CD4-positive, alpha-beta T cell treated with Interleukin-17A for 4 hours (primary cell): ENCODE measurements at places on chromosomes 3 and 15.

DNA sequence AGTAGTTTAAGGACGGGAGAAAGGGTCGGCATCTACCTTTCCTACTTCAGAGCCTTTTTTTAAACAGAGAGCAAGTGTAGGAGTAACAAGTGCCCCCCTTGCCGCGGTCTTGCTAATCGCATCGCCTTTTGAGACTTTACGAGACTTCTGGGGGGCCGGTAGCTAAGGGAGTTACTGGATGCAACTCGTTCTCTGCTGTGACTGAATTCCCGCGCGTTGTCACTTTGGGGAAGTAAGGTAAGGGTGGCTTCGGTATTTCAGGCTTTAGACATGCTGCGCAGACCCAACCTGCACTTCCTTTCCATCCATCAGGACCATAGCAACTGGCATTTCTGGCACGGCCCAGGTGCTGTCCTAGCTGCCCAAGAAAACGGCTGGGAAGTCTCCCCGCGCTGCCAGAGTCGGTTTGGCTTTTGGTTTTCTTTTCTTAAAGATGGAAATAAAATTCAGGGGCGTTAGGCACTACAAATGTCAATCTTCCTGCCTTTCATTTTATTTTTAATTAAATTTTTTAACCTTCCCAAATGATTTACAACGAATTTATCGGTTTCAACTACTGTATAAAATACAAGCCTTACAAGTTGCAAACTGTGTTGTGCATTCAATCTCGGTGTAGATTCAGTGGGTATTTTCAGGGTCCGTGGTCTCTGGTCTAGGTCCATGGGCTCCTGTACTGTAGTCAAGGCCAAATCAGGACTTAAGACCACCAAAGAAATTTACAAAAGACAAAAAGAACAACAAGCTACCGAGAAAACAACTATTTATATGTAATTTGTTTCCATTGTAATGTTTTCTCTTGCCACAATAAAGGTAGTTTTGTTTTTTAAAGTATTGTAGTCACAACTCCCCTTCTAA lies 3.5 kb downstream of the MECOM start:
- no peak for DNase-seq

GRCh38 chr15:62071711-62072308 lies 5.0 kb downstream of the C2CD4A start:
- DNase-seq: no peak

- DNase-seq: no peak
Measured at GRCh38 chr3:177770383-177771230, 573.3 kb upstream of the TBL1XR1 start.

DNA sequence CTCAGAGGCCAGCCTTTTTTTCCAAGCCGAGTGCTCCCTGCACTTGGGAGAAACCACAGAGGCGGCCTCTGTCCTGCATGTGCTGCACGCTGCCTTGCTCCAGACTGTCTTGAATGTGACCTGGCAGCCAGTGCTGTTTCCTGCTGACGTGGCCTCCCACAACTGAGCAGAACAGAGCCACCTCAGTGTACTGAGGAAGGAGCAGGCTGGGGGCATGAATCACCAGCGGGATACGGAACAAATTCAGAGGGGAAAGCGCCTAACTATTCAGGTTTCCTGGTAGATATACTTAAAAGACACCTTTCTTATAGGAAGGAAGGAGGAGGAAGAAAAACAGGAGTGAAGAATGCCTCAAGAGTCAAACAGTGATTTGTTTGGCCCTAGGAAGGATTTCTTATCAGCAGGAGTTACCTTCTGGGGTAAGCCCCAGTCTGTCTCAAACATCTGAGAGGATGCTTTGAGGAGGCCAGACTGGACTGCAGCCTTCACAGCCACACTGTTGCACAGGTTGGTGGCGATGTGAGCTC lies 114.0 kb downstream of the FNDC3B start:
- DNase-seq: peak; percentile 65

- peak; percentile 24 for DNase-seq
Measured at GRCh38 chr15:98177966-98178592, 217.6 kb downstream of the ARRDC4 start.

DNA sequence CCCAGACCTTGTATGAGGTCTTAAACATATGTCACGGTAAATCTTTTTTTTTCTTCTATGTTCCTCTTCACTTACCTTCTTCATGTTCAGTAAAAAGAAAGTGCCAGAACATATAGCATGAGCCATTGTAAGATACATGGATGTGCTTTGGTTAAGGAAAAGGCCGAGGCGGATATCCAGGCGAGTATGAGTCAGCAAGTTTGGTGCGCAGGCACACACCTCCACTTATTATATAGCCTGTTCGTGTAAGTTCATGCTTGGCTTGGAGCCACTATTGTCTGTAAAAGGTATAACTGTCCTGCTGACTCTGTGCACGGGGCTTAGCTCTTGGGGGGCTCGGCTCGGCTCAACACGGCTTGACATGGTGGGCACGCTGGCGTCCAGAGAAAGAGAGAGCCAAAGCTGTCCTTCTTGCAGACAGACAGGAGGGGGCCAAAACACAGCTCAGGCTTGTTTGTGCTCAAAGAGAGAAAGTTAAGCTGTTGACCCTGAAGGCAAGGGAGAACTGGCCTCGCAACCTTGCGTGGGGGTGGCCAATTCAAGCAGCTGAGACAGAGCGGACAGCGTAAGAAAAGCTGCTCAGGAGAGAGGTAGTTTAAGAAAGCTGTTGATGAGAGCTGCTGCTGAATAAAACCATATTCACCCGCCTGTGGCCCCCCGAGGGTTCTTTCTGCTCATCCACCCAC lies 251.2 kb downstream of the SLC9A9 start:
- no peak for DNase-seq

DNA sequence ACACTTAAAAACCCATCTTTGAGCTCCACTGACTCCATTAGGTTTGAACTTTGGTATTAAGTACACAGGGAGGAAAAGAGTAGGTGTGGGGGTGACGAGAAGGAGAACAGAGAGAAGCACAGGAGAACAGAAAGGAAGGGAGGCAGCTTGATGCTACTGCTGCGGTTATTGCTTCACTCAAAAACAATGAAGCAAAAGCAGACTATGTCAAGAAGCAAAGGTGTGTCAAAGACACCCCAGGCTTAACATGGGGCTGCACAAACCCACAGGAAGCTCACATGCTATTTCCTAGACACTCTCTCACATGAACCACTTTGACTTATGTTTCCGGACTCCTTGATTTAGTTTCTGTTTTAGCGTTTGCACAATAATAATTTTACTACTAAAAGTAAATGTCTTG lies 961.0 kb upstream of the CFAP20DC start:
- peak; percentile 72 for DNase-seq

- no peak for DNase-seq
Measured at GRCh38 chr3:98967758-98968157, 66.3 kb upstream of the DCBLD2 start.

DNA sequence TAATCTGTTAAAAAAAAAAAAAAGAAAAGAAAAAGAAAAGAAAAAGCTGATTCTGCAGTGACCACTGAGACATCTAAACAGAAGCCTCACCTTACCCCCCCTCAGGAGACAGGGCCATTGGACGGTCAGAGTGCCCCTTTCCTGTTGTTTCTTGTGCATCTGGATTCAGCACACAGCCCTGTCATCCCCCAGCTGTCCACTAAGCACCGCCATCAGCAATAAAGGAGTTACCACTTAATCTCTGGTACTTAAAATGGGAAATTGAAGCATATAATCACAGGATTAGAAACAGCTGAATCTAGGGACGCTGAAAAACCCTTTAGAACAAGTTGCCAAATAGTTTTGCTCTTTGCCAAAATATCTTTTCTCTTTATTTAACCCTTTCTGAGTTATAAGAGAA lies 62.5 kb downstream of the TRIM69 start:
- DNase-seq: no peak

DNA sequence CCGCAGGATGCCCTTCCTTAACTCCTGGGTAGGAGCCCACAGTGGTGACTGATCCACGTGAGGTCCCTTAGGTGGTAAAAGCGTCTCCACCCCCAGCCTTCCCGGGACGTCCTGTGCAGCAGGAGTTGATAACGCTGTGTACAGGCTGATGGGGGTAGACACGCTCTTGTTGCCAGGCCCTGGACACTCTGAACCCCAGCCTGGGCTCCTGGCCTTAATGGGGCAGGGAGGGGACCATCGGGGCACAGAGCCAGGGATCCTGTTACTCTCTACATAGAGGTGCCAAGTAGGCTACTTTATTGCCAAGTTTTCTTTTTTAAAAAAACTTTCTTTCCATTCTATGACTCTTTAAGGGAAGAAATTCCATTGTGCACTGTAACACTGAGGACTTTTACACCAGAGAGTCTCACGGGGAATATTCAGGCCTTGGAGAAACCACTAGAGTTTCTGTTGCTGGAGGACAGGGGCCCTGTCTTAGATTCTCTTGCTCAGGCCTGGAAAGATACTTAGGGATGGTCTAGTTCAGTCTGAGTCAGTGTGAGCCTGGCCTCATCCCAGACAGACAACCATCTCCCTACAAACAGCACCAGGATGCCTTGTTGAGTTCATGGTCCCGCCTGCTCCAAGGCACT lies 104.3 kb upstream of the RNU6-1 start:
- no peak for DNase-seq

GRCh38 chr15:69853544-69853951 lies 244.2 kb downstream of the TLE3 start:
- no peak for DNase-seq

DNA sequence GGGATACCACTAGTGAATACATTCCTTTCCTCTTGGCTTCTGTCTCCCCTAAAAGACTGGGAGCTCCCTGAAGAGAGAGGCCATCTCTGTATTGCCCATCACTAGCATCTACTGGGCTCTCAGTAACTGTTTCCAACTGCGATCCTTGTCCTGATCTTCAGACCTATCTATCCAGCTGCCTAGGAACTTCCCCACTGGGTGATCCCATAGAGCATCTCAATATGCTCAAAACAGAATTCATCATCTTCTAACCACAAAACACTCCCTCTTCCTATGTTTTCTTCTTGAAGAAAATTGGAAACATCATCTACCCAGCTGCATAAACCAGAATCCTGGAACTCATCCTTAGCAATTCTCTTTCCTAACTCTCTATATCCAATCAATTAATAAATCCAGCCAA lies 54.6 kb downstream of the PLD1 start:
- no peak for DNase-seq

GRCh38 chr3:4974154-4974553 lies 5.1 kb upstream of the BHLHE40 start:
- no peak for DNase-seq

DNA sequence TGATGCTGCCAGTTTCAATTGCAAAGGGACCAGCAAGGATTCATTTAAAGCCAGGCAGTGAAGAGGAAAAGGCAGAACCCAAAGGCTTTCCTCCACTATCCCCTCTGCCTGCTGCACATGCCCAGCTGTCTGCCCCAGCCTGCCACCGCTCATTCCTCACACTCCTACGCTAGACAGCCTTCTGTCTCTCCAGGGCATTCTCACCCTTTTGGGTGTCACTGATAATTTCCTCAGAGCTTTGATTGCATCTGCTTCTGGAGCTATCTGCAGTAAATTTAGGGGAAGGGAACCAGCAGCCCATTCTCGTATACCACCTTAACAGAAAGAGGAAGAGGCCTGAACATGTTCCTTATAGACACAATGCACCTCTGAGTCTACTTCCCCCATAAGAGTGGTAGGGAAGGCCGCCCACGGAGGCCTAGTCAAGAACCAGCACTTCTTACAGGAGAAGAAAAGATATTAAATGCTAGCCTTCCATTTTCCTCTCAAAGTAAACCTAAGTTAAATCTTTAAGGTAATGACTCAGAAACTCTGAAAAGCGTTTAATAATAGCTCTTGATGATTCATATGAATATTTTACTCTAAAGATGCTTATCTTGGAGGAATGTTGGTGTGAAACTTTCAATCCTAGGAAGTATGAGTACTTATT lies 20.9 kb downstream of the NUDT16 start:
- DNase-seq: no peak

DNA sequence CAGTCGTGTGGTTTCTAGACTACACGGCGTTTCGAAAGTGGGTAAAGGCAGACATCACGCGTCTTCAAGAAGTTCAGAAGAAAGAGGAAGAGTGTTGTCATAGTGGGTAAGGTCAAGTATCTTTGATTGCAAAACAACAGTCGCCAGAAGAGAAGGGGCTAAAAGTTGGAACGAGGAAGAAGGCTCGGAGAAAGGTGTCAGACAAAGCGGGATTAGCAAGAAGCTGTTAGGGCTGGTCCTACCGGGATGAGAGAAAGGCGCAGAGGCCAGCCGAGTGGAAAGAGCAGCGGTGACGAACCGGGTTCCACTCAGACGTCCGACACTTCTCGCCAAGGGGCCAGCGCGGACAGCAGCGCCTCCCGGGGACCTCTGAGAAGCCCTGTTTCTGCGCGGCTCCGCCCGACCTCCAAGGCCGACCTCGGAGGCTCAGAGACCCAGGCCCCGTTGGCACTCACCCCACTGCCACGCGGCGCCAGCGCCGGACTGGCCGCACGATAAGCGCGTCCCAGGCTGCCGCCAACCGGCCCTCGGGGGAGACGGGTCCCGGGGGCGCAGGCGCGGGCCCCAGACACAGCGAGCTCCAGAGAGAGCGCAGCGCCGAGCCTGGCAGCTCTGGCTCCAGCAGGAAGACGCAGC lies 436 bp downstream of the ADPGK start:
- DNase-seq: peak; percentile 38

- no peak for DNase-seq
Measured at GRCh38 chr3:192855434-192855833, 62.2 kb downstream of the MB21D2 start.

DNA sequence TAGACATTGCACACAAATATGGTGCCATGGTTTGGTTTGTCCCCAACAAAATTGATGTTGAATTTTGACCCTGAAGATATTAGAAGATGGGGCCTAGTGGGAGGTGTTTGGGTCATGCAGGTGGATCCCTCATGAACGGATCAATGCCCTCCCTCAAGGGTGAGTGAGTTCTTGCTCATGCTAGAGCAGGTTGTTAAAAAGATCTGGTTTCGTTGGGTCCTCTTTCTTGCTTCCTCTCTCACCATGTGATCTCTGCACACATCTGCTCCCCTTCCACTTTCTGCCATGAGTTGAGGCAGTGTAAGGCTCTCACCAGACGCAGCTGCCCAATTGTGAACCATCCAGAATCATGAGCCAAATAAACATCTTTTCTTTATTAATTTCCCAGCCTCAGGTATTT lies 87.8 kb upstream of the MDFIC2 start:
- no peak for DNase-seq

DNA sequence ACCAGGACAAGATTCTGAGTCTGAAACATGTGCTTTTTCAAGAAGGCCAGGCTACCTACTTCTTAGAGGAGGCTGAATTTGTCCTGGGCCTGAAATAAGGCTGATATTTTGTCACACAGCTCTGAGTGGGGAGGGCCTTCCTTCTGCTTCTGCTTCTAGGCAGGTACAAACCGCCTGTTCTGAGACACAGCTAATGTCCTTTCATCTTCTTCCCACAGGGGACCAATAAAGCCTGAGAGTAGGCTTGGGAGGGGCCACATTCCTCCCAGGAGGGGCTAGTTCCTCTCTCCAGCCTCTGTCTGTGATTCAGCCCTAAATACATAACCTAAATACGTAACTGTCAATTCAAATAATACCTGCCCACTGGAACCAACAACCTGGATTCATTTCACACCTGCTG lies 34.8 kb downstream of the CRYGS start:
- no peak for DNase-seq

GRCh38 chr3:178062126-178062525 lies 474.1 kb upstream of the KCNMB2 start:
- no peak for DNase-seq

- no peak for DNase-seq
Measured at GRCh38 chr15:33706173-33706572, 262.1 kb upstream of the CHRM5 start.

GRCh38 chr15:68537506-68537905 lies 41.3 kb upstream of the CORO2B start:
- DNase-seq: no peak
